ENCODE measurements at places on chromosomes 12 and 14. TPM values are rescaled to one million over a fixed set of nuclear protein-coding genes. Genes with fewer than 3 reads are reported as not detected.

The TMBIM4 gene
- 115 TPM for total RNA-seq

The RFLNA gene
- 5.4 TPM for total RNA-seq

DNA sequence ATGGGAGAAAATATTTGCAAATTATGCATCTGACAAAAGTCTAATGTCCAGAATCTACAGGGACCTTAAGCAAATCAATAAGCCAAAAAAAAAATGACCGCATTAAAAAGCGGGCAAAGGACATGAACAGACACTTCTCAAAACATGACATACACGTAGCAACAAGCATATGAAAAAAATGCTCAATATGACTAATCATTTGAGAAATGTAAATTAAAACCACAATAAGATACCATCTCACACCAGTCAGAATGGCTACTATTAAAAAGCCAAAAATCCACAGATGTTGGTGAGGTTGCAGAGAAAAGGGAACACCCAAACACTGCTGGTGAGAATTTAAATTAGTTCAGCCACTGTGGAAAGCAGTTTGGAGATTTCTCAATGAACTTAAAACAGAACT, 16.1 kb downstream of the PAWR start:
- H3K36me3 ChIP-seq, result 0 out of 2 replicates have a peak, but pooled peaks cover 2% of the 10 kb centered on the region
- no peak for DNase-seq
- H3K27ac ChIP-seq, result no peak overlapping the region
- peaks cover 11% of the 10 kb centered on the region for H3K4me1 ChIP-seq
- H3K4me3 ChIP-seq, result no peak overlapping the region

DNA sequence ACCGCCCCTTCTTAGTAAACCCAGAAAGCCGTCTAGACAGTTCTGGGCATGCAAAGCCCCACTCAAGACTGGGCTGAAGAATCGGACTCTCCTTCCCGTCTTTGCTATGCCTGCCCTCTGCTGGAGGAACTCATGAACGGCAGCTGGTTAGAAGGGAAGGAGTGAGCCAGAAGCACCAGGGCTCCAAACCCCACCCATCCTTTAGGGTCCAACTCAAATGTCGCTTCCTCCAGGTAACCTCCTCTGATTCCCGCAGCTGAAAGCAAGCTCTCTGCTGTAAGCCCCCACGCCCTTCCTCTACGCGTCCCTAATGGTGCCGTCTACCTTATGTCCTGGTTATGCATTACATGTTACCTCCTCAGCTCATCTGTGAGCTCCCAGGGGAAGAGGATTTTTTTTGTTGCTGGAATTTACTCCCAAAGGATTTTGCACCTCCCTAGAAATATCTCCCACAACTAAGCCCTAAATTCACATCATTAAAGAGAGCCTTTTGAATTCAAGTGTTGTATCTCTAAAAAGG, 59.0 kb upstream of the SCN8A start:
- no peak overlapping the region for H3K27ac ChIP-seq
- peaks cover 6% of the 10 kb centered on the region for H3K4me1 ChIP-seq
- no peaks in the 10 kb centered on the region for H3K36me3 ChIP-seq
- DNase-seq, result peak; percentile 73
- peaks cover 2% of the 10 kb centered on the region for H3K27me3 ChIP-seq

- no peak overlapping the region for H3K4me3 ChIP-seq
- H3K36me3 ChIP-seq, result no peaks in the 10 kb centered on the region
- no peaks in the 10 kb centered on the region for H3K4me1 ChIP-seq
- no peak overlapping the region for H3K27ac ChIP-seq
- no peak for DNase-seq
Observed at GRCh38 chr14:103738166-103738565, 22.6 kb downstream of the ZFYVE21 start.

DNA sequence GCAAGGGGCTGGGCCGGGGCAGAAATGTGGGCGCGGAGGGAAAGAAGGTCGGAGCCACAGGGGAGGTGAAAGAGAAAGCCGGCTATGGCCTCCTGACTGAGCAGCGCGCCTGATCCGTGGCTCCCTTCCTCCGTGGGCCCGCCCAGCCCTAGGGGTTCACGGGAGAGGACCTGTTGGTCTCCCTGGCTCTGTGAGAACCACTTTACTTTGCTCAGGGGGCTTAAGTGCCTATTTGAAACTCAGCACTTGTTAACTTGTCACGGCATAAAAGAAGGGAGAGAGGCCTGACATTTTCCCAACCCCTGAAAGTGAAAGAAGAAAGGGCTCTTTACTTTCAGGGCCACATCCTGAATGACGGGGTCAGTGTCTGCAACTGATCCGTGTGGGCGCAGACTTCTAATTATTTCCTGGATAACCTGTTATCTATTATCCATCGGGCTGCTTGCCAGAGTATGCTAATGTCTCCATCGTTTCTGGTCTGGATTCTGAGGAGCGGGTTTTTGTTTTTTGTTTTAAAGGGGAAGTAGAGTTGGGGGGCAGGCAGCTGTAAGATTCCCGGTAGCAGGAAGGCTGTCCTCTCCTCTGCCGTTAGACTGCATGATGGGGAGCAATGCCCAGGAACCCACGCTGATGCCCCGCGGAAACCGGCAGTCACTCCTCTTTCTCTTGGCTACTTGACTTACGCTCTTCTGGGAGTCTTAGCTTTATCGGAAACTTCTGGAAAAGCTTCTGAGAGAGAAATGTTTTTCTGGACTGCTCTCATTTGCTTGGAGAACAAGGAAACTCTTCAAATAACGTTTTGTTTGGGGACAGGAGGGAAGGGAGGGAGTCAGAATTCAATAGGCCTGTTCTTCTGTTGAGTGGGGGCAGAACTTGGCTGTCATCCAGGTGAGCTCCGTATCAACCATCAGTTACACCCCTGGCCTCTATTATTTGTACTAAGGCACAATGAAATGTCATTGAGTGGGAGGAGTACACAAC, 127.7 kb upstream of the MAX start:
- peak overlapping the region; percentile 48 for H3K4me3 ChIP-seq
- H3K27ac ChIP-seq, result peak overlapping the region; percentile 58
- no peaks in the 10 kb centered on the region for H3K27me3 ChIP-seq
- no peaks in the 10 kb centered on the region for H3K36me3 ChIP-seq
- H3K4me1 ChIP-seq, result peaks cover 4% of the 10 kb centered on the region

DNA sequence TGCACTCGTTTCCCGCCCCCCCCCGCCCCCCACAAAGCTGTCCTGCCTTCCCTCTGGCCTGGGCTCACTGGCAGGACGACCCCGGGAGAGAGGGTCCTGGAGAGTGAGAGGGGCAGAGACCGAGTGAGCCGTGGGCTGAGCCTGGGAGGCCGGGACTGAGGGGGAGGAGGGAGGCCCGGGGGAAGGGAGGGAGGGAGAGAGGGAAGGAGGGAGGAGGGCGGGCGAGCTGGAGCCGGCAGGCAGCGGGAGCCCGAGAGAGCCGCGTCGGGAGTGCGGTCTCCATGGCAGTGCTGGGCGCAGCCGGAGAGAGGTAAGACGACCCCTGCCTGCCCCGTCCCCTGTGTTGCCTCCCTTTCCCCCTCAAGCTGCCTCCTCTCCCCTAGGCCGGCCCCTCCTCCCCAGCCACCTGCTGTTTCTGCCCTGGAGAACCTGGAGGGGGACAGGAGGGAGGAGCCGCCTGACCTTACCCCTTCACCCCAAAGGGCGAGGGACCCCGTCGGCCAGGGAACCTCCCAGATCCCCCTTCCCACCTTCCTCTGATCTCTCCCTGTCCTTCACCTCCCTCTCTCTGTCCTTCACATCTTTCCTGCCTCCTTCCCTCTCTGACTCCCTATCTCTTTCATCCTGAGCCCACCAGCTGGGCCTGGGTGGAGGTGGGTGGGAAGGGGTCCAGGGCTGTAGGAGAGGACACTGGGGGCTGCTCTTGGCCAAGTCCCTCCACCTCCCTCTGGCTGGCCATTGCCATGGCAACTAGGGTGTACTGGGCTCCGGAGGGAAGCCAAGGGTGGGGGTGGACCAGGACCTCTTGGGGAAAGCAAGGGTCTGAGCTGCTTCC, at the start of gene GPR162:
Gene GPR162, plus strand, starts transcription at position 231 of the 835 bp plus-strand sequence. CDS start 2,078 bp downstream, outside the sequence.
- no peaks in the 10 kb centered on the region for H3K36me3 ChIP-seq
- no peak within 1 kb of the TSS for H3K27ac ChIP-seq
- 0 out of 2 replicates have a peak, but pooled peaks cover 6% of the 10 kb centered on the region for H3K4me1 ChIP-seq
- H3K27me3 ChIP-seq, result no peaks in the 10 kb centered on the region
- peak within 1 kb of the TSS; percentile 34 for H3K4me3 ChIP-seq
- no peak for DNase-seq

All from Panc1 (cell line).